NCI-H1436 treated with DMSO at 0.1 percent for 48 hours (cell line): ENCODE measurements at places on chromosomes 7 and 10.

DNA sequence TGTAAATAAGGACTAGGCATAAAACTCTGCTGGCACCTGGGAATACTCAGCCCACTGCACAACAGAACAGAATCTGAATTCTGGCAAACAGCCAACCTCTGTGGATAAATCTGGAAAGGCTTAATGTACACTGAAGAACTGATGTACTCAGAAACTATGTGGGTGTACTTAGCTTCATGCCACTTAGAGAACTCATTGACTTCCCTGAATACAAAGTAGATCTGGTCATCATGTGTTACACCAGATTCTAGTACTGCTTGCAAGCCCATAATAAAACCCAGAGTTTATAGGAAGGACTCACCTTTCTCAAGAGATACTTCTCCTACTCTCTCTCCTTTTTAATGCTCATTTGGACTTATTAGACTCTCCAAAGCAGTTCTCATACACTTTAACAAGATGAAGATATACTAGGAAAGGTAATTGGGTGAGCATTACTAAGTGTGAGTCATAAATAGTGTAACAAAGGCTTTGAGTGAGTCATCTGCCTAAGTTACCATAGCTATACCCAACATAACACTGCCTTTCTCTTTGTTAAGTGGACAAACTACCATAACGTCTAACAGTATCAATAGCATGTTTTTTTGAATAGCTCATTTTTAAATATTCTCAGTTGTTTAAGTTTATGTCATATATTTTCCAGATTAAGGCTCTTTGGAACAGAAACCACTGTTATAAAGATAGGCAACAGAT, 309.1 kb downstream of the MDFIC start:
- peak; percentile 34 for DNase-seq

GRCh38 chr10:31058795-31059703, 27.4 kb upstream of the ZNF438 start:
- no peak for DNase-seq

GRCh38 chr10:110701617-110701971, 57.5 kb downstream of the RBM20 start:
- DNase-seq = no peak

DNA sequence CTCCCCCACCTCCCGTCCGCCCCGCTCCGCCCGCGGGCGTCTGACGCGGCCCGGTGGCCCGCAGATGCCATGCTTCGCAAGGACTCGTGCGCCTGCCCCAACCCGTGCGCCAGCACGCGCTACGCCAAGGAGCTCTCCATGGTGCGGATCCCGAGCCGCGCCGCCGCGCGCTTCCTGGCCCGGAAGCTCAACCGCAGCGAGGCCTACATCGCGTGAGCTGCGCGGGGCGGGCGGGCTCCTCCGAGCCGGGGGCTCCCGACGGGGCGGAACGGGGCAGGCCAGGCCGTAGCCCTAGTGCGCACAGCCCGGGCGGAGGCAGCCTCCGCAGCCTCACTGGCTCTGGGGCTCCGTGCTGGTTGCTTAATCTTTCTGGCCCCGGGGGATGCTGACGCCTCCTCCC, 2.8 kb downstream of the ASIC3 start:
- no peak for DNase-seq

DNA sequence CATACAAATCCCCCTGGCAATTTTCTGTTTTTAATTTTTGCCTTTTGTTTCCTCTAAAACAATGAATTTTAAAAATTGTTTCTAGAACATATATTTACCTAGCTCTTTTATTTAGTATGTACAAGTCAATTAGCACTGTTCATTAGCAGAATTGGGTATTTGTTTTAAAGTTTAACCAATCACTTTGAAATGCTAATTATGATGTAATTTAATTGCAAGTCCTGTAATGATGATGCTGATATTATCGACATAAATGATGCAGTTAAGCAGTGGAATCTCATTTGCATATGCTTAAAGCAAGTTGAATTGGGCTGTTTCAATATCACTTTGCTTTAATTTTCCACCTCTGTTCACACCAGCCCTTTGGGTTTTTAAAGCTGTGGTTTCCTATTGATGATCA, 2.7 kb downstream of the FOXP2 start:
- DNase-seq = no peak

GRCh38 chr7:6012355-6013104, 3.5 kb downstream of the AIMP2 start:
- DNase-seq = no peak

DNA sequence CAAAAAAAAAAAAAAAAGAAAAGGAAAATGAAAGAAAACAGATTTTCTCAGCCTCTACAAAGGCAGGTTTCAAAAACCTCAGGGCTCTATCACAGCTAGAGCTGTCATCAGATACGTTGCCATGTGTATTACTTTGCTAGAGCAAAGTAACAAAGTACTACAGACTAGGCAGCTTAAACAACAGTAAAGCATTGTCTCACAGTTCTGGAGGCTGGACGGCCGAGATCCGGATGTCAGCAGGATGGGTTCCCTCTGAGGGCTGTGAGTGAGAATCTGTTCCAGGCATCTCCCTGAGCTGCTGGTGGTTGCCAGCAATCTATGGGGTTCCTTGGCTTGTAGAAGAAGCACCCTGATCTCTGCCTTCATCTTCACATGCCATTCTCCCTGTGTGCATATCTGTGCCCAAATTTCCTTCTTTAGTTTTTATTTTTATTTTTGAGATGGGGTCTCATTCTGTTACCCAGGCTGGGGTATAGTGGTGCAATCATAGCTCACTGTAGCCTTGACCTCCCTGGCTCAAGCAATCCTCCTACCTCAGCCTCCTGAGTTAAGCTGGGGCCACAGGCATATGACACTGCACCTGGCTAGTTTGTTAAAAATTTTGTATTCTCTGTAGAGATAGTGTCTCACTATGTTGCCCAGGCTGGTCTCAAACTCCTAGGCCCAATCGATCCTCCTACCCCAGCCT, 48.9 kb upstream of the KDM7A start:
- no peak for DNase-seq

- no peak for DNase-seq
These were observed at the start of gene ADAM12 for GRCh38 chr10:126387931-126388911. TSS of gene ADAM12 (minus strand) at chr10:126388477. CDS start at chr10:126388145, 332 bp downstream.

DNA sequence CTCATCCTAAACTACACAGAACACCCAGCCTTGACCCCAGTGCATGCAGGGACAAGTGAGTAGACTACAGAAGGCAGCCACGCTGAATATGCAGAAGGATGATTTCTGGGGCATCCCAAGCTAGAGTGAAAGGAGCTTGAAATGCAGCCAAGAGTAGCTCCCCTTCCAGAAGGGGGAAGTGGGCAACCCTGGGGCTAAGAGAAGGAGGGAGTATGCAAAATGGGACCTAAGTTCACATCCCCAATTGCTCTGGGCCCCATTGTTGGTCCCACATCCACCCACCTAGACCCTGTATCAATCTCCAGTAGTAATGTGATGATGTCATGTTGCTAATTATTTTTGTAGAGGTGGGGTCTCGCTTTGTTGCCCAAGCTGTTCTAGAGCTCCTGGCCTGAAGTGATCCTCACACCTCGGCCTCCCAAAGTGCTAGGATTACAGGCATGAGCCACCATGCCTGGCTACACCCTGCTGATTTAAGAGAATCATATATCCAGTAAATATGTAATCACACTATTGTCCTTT, 5.6 kb upstream of the PSTK start:
- no peak for DNase-seq

- no peak for DNase-seq
These were observed 14.1 kb upstream of the TRPV6 start for GRCh38 chr7:142899661-142900060.

GRCh38 chr7:42237811-42238541, 967 bp upstream of the GLI3 start:
- DNase-seq = no peak

- no peak for DNase-seq
These were observed 35.7 kb upstream of the SDK1 start for GRCh38 chr7:3265388-3265787.

DNA sequence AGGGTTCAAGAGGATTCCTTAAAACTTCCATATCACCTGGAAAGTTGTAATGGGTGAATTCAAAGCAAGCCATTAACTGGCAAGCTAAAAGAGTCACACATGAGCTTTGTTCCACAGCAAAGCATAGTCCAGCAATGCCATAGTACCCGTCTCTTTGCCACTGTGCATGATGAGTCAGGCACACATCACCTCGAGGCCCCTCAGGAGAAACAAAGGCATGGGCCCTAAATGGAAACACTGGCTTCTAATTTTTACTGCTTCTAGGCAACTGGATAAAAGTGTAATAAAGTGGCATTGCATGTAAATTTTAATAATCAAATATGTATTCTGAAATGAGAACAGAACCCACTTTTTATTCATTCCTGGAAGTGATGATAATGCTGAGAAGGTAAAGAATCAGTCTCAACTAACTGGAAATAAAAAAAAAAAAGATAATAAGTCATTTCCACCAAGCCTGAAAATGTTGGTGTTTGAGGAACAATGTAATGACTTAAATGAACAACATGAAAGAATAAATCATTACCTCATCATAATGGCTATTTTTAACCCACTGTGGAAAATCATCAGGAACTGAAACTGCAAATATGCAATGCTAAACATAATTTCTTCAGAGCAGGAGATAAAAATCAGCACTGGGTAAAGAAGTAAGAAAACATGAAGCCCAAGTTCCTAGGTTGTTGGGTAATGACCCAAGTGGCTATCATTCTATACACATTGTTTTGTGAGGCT, 104.9 kb downstream of the CDK6 start:
- DNase-seq = no peak

GRCh38 chr7:15490291-15490690, 71.5 kb downstream of the AGMO start:
- DNase-seq = no peak

DNA sequence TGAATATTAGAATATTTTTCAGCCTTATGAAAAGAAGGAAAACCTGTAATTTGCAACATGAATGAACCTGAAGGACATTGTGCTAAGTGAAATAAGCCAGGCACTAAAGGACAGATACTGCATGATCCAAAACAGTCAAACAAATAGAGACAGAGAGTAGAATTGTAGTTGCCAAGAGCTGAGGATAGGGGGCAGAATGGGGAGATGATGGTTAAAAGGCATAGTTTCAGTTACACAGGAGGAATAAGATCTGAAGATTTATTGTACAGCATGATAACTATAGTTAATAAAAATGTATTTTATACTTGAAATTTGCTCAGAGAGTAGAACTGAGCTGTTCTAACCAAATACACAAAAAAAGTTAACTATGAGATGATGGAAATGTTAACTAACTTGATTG, 149.0 kb upstream of the TMEM106B start:
- no peak for DNase-seq

GRCh38 chr10:126570621-126571602, 99.6 kb downstream of the C10orf90 start:
- DNase-seq = no peak

DNA sequence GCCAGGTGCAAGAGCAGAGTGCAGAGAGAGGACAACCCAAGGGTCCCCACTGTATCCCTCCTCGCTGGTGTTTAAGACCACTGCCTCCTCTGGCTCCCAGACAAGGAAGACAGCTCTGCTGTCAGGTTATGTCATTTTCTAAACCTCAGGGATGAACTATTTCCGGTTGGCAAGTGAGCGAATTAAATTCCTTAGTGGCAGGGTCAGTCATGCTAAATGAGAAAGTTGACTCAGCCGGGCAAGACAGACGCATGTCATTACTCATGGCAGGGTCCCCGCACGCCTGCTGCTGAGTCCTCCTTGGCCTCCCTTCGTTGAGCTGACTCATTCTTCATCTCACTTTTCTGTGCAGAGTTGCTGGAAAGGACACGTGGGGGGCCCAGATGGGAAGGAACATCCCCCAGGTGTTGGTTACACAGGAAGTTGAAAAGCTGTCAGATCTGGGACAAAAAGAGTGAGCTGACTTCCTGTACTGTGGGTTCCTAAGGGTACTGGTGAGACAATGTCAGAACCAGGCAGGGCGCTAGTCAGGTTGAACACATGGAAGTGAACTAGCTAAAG, 47.1 kb upstream of the UCN3 start:
- DNase-seq = no peak

DNA sequence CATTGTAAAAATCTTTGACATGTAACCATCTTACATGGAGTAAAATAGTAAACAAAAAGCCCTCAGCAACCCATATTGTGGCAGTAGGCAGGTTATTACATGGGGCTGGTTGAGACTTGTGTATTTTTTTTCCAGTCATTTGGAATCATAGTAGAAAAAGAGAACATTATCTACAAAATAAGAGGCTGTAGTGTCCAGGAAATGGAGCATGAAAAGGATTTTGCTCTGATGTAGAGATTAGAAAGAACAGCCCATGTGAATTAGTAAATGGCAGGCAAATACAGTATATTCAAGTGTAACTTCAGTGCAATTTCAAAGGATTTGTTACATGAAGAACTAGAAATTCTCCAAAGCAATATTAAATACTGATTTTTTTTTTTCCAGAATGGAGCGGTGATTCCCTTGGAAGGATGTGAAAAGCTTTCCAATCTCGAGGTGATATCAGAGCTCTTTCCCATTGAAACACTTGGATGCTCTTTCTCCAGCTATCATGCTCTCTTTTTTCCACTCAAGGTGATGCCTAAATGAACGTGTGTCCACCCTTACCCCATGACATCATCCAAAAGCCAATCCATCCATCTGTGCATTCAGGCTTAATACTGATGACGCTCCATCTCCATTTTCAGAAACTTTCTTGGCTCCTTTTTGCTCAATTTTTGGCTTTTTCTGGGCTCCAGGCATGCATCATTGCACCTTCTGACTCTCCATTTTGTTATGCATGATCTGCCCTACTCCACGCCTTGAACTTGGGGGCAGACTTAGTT, 1034.7 kb downstream of the TYW1 start:
- DNase-seq = no peak

- no peak for DNase-seq
These were observed 113.6 kb upstream of the AMPH start for GRCh38 chr7:38744746-38745145.

DNA sequence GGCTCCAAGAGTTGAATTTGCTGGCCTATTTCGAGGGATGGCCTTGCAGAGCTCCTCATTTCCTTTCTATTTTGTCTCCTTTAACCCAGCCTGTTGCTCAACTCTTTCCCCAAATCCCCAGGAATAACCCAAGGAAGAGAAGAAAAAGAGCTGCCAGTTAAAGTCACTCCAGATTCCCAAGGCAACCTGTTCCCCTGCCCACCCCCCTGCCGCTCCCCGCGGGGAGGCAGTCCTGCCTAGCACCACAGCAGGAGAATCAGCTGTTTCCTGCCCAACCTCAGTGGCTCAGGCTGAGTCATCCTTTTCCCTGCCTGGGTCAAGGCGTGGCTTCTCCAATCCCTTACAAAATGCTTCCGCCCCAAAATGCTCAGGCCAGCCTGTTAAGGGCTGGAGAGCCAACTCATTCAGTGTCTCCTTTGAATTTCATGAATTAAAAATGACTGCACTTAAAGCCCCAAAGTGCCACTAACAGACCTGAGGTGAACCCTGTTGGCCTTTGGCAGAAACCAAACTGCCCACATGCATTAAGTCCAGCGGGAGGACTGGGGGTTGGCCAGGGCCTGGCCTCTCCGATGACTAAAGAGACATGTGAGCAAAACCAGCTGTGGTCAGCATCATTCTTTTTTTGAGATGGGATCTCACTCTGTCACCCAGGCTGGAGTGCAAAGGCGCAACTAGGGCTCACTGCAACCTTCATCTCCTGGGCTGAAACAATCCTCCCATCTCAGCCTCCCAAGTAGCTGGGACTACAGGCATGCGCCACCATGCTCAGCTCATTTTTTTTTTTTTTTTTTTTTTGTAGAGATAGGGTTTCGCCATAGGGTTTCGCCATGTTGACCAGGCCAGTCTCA, 83.2 kb upstream of the KIF5B start:
- no peak for DNase-seq

- DNase-seq = no peak
These were observed 4.7 kb downstream of the CASD1 start for GRCh38 chr7:94514140-94514889.
